Stimulated activated CD8-positive, alpha-beta memory T cell treated with anti-CD3 and anti-CD28 coated beads, Interleukin-4, amount 100 ng/mL, for 1 hour (primary cell): ENCODE measurements at places on chromosomes 1 and 21.

- no peak for DNase-seq
Measured at GRCh38 chr1:113868387-113869083, 3.0 kb downstream of the PTPN22 start.

DNA sequence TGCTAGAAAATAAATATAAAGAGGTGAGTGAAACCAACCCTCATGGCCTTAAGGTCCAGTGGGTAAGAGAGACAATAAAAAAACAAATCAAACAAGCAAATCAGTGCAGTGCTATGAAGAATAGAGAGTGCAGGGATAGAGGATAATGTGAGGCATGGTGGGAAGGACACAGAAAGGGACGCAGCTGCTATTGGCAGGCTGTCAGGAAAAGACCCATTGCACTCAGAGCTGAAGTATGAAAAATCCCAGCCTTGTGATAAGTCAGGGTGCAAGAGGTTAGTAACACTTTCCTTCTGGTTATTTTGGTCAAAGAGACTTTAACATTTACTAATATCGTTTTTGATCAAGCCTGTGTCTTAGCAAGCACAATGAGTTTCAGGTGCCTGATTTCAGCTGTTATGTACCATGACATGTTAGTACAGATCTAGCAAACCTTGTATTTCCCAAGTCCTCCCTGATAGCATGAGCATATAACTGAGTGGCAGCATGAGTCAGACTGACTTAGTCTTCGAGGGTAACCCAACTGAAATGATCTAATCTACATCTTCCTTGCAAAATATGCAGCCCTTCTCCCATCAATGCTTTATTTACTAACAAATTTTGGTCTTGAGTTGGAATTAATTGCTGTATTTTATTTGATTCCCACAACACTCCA lies 31.7 kb downstream of the CHML start:
- DNase-seq = no peak

DNA sequence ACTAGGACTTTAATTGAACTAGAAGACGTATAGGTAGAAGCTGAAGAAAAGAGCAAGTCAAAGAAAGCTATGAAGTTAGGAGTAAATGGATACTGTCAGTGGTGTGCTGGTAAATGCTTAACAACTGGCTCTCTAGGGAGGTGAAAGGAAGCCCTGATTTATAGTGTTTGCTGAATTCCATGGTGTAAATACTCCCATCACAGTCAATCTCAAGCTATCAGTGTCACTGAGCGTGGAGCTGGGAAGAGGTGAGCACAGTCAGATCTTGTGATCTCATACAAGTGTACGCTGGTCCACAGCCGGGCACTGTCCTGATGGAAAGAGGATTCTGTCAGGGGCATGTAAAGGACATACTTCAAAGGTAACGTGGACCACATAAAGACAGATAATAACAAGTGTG lies 28.3 kb downstream of the ELAPOR1 start:
- DNase-seq = no peak

GRCh38 chr1:31886866-31887265 lies 51.3 kb downstream of the PTP4A2 start:
- no peak for DNase-seq

- no peak for DNase-seq
Measured at GRCh38 chr1:159986093-159986492, 32.1 kb upstream of the SLAMF9 start.

GRCh38 chr1:215669806-215670491 lies 102.8 kb downstream of the KCTD3 start:
- DNase-seq = no peak

- no peak for DNase-seq
Measured at GRCh38 chr21:45319461-45320211, 31.9 kb upstream of the POFUT2 start.
